ENCODE measurements at places on chromosomes 7 and 10.

- no peaks in the 10 kb centered on the region for H3K27me3 ChIP-seq
- no peak overlapping the region for H3K4me3 ChIP-seq
- DNase-seq: no peak
- H3K36me3 ChIP-seq: no peaks in the 10 kb centered on the region
These were observed 108.9 kb downstream of the NKX6-2 start for GRCh38 chr10:132677096-132677472.

DNA sequence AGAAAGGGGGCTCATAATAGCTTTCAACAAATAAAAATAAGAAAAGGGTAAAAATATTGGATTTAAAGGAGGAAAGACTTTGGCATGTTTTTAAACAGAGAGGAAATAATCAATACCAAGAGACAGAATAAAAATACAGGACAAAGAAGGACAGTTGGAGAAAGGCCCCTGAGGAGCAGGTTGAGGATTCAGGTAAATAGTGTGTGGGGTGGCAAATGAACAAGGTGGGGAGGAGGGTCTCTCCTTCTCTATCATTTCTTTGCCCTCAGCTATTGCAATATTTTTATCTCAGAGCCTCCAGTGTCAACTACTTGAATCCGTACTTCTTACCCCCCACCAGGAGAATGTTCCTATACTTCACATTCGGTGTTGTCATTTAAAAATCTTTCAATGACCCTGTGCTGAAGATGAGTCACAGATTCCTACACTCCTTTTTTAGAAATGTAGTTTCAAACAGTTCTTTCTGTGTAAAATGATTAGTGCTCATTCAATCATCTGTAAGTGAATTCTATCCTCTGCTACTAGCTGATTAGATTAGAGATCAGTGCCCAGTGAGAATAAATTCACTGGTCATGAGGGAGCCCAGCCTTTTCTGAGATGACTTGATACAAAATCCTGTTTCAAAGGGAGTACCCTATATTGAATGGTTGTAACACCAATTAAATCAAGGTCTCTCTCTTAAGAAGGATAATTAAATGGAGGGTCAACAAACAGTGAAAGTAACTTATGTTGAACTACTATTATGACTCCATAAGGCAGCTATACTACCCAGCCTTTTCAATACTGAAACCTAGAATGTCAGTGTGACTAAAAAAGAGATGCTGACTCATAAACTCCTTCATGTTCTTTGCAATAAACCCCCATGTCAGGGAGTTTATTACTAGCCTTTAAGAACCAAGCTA is 50.4 kb upstream of the WNT16 start:
- no peak for DNase-seq
- H3K4me1 ChIP-seq: peaks cover 20% of the 10 kb centered on the region
- peak overlapping the region; percentile 67 for H3K27ac ChIP-seq
- no peaks in the 10 kb centered on the region for H3K36me3 ChIP-seq
- no peak overlapping the region for H3K4me3 ChIP-seq
- H3K27me3 ChIP-seq: peaks cover 28% of the 10 kb centered on the region

DNA sequence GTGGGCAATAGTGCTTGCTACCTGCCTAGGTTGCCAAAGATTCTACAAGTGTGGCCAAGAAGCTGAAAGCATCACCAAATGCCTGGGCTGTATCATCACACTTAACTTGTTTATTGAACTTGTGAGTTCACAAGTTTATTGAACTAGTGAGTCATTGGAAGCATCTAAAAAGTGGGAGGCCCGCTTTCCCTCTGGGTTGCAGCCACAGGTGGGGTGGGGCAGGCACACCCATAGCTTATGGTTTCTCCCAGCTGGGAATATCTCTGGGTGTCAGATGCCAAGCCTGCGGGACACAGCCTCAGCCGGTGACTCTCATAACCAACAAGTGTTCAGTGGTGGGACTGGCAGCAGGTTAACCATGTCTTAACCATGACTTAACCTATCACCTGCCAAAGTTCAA is 145.9 kb upstream of the FAM13C start:
- no peak for DNase-seq
- no peaks in the 10 kb centered on the region for H3K36me3 ChIP-seq
- no peak overlapping the region for H3K4me3 ChIP-seq
- no peaks in the 10 kb centered on the region for H3K4me1 ChIP-seq
- no peak overlapping the region for H3K27ac ChIP-seq

DNA sequence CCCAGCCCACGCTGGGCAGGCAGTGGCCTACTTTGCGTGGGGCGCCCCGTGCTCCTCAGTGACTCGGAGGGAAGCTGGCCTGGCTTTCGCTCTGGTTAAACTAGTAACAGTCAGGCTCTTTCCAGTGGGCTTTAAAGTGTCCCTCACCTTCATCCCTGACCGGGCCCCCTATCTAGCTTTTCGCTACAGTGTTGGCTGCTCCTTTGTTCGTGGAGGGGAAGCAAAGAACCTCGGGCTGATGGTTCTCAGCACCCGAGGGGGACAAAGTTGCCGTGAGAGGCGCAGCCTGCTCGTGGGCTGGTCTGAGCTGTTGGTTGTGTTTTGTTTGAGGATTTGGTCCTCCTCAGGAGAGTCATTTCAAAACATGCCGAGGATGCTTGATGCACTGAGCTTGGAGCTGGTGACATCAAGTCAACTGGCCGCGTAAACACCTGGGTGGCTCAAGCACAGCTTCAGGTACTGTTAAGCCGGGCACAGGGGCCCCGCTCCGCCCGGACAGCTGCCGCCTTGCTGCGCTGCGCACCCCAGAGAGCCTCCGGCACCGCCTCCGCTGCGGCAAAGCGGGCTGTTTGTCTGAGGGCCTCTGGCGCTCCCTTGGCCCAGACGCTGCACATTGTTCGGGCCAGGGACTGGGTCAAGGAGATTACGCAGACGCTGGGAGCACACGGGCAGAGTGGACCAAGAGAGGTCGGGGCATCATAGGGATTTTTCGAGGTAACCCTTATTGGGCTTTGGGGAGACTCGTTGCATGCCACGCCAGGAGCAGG is 1.6 kb downstream of the DLX6 start:
- DNase-seq: no peak
- H3K27ac ChIP-seq: no peak overlapping the region
- peak overlapping the region; percentile 64 for H3K4me3 ChIP-seq
- peaks cover 82% of the 10 kb centered on the region for H3K27me3 ChIP-seq
- peaks cover 17% of the 10 kb centered on the region for H3K4me1 ChIP-seq
- peaks cover 5% of the 10 kb centered on the region for H3K36me3 ChIP-seq

DNA sequence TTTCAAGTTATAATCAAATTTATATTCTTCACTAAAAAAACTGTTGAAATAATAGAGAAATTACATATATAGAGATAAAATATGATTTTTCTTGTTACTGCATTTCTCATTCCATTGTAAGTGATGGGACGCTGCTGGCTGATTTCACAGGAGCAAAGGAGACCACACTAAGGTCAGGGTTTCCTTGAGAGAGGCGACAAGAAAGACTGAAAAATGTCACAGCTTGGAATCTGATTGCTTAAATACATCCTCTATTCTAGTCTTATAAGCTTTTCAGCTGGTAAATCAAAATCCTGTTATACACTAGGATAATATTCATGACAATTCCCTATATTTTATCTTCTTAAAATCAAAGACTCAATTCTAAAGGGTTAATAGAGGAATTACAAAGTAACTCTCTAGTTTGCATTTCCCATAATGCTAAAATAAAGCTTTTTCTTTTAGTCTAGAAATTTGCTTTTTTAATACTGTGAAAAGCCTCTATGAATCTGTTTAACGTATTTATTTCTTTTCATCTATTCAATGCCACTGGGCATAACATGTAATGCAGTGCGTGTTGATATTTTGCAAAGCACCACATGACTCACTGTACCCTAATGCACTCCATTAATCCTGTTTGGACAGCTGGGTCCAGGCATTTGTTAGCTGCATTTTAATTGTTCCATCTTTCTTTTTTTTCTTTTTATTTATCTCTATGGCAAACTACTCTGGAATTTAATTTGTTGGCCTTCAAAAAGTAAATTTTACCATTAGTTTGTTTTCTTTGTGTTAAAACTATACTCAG is 81.7 kb downstream of the RNF32 start:
- H3K36me3 ChIP-seq: peaks cover 24% of the 10 kb centered on the region
- no peak overlapping the region for H3K27ac ChIP-seq
- H3K4me3 ChIP-seq: no peak overlapping the region
- peaks cover 2% of the 10 kb centered on the region for H3K4me1 ChIP-seq
- no peak for DNase-seq

DNA sequence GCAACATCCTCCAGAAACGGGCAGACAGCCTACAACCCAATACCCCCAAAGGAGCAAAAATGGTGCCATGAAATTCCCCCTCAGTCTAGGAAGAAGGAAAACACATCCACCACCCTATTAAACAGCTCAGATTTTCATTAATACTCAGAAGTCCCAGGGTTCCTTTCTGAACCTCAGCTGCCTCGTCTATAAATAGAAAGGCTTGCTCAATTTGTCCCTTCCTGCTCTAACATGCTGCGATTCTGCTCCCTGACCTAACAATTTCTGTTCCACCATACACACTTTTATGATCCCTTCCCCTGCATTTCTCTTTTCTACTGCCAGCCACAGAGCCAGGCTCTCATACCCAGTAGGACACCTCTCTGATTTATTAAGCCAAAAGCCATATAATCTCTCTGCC is 68.1 kb downstream of the MTERF1 start:
- H3K4me1 ChIP-seq: no peaks in the 10 kb centered on the region
- no peaks in the 10 kb centered on the region for H3K36me3 ChIP-seq
- H3K27ac ChIP-seq: no peak overlapping the region

DNA sequence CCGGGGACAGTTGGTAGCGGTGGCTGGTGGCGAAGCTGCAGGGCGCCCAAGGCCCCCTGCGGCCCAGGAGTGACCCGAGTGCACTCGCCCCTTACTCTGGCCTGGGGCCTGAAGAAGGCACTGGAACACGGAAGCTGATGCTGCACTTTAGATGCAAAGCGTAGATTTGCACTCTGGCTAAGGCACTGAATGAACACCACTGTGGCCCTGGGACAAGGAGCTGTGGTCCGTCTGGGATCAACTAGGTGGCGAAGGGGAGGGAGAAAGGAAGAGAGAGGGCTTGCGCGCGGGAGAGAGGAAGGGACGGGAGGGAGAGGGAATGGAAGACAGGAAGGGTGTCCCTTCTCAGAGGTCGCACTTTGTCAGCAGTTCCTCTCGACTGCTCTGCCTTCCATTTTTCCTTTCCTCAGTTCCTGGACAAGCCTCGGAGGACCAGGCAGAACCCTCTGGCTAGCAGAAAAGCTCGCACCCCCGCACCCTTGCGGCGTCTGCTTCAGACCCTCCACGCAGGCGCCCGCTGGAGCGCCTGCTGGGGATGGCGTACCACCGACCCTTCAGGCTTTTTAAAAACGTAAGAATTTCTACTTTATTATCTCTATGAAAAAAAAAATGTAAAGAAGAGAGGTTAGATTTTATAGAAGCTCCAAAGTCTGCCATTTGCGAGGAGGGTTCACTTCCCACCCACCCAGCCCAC is 1.2 kb downstream of the FERD3L start:
- H3K27ac ChIP-seq: no peak overlapping the region
- no peak overlapping the region for H3K4me3 ChIP-seq
- no peak for DNase-seq
- no peaks in the 10 kb centered on the region for H3K4me1 ChIP-seq
- no peaks in the 10 kb centered on the region for H3K36me3 ChIP-seq

- no peaks in the 10 kb centered on the region for H3K36me3 ChIP-seq
- H3K4me3 ChIP-seq: peak overlapping the region; percentile 73
- H3K4me1 ChIP-seq: peaks cover 13% of the 10 kb centered on the region
- peak; percentile 35 for DNase-seq
- no peak overlapping the region for H3K27ac ChIP-seq
- H3K27me3 ChIP-seq: peaks cover 21% of the 10 kb centered on the region
These were observed 526 bp downstream of the SFRP5 start for GRCh38 chr10:97771055-97771891.

GRCh38 chr7:2461268-2462026 is 14.8 kb downstream of the GRIFIN start:
- DNase-seq: no peak
- no peaks in the 10 kb centered on the region for H3K27me3 ChIP-seq
- no peak overlapping the region for H3K27ac ChIP-seq
- H3K4me3 ChIP-seq: no peak overlapping the region
- peaks cover 6% of the 10 kb centered on the region for H3K4me1 ChIP-seq
- H3K36me3 ChIP-seq: no peaks in the 10 kb centered on the region

- H3K4me3 ChIP-seq: no peak overlapping the region
- H3K27ac ChIP-seq: no peak overlapping the region
- H3K27me3 ChIP-seq: no peaks in the 10 kb centered on the region
- peaks cover 20% of the 10 kb centered on the region for H3K36me3 ChIP-seq
- peaks cover 6% of the 10 kb centered on the region for H3K4me1 ChIP-seq
These were observed 207.6 kb upstream of the PLXNA4 start for GRCh38 chr7:132783824-132784223.

DNA sequence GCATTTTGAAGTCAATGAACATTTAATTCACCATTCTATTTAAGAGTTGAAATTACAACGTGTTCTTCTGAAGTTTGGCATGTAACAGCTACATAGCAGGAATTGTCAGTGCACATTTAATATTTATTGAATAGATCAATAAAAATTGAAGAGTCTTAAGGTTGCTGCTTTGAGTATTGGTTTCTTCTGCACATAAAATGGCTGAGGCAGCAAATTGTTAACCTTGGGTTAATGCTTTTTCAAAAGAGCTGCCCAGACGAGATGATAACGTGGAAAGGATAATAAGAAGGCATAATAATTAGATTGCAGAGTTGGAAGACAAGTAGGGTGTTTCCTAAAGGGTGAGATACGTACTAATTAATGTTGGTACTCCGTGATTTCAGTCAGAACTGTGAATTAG is 203.7 kb downstream of the AGMO start:
- H3K4me3 ChIP-seq: no peak overlapping the region
- H3K4me1 ChIP-seq: no peaks in the 10 kb centered on the region
- no peaks in the 10 kb centered on the region for H3K27me3 ChIP-seq
- H3K27ac ChIP-seq: no peak overlapping the region
- DNase-seq: no peak

- H3K4me1 ChIP-seq: peaks cover 75% of the 10 kb centered on the region
- no peak for DNase-seq
- peaks cover 4% of the 10 kb centered on the region for H3K36me3 ChIP-seq
- no peak overlapping the region for H3K4me3 ChIP-seq
- H3K27ac ChIP-seq: no peak overlapping the region
- H3K27me3 ChIP-seq: no peaks in the 10 kb centered on the region
These were observed 9.9 kb downstream of the CCNY start for GRCh38 chr10:35346248-35346647.

Data from activated CD8-positive, alpha-beta T cell treated with anti-CD3 and anti-CD28 coated beads for 36 hours (primary cell).